NCI-H1694 treated with DMSO at 0.1 percent for 48 hours (cell line): ENCODE measurements at places on chromosomes 3 and 15.
A peak's percentile ranks its signal among the peaks of the same experiment; 100 is the strongest.

GRCh38 chr3:157906627-157907026 is 199.6 kb downstream of the SHOX2 start:
- DNase-seq = peak; percentile 17

- DNase-seq = no peak
Measured at GRCh38 chr3:172918165-172918564, 167.6 kb downstream of the ECT2 start.

GRCh38 chr3:94256888-94257813 is 194.3 kb downstream of the NSUN3 start:
- no peak for DNase-seq

DNA sequence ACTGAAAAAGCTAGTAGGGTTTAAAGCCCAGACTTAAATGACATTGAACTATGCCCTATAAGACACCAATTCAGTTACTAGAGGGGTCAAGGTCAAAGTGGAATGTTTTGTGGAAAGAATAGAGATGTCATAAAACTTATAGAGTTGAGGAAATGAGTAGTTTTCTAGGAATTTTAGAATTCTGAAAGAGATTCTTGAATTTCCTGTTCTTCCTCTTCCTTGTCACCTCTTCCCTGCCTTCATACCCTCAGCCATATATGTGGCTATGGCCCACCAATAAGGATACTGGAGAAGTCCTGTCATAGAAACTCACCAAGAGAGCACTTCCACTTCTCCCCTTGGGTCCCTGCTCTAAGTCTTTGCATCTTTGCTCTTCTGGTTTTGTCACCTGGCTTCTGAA is 104.9 kb upstream of the TGFBR2 start:
- no peak for DNase-seq

- no peak for DNase-seq
Measured at GRCh38 chr15:37814847-37815515, 119.5 kb upstream of the TMCO5A start.

- DNase-seq = no peak
Measured at GRCh38 chr3:119288669-119289403, 5.3 kb upstream of the ARHGAP31 start.

DNA sequence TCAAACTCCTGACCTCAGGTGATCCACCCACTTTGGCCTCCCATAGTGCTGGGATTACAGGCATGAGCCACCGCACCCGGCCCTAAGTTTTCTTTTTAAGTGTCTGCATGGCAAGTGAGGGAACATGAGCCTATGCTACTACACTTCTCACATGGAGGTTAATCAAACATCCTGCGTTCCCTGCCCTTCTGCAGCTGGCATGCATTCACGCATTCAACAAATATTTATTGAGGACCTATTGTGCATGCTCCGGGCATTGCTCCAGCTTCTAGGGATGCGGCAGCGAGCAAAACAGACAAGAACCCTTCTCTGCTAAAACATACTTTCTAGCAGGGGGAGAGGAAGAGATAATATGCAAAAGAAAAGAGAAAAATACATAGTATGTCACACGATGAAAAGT is 42.6 kb upstream of the ACKR4 start:
- DNase-seq = no peak

GRCh38 chr15:75597667-75598341 is 18.7 kb upstream of the PTPN9 start:
- no peak for DNase-seq

GRCh38 chr15:101023501-101024072 is 104.4 kb downstream of the LRRK1 start:
- no peak for DNase-seq

DNA sequence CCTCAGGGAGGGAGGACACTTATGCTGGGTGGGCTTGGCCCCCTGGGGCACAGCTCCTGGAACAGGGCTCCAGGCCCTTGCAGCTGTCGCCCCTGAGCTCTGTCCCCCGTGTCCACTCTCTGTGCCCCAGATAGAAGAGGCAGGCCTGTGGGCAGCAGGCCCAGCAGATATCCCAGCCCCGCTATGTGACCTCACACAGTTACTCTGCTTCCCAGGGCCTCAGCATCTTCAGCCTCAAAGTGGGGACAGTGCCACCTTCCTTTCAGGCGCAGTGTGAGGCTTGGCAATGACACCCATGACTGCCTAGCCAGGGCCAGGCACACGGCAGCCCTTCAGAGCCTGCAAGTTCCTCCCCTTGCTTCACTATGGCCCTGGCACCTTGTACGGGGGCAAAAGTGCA is 98.4 kb downstream of the IQSEC1 start:
- no peak for DNase-seq

- no peak for DNase-seq
Measured at GRCh38 chr3:118754406-118755252, 280.0 kb downstream of the IGSF11 start.

DNA sequence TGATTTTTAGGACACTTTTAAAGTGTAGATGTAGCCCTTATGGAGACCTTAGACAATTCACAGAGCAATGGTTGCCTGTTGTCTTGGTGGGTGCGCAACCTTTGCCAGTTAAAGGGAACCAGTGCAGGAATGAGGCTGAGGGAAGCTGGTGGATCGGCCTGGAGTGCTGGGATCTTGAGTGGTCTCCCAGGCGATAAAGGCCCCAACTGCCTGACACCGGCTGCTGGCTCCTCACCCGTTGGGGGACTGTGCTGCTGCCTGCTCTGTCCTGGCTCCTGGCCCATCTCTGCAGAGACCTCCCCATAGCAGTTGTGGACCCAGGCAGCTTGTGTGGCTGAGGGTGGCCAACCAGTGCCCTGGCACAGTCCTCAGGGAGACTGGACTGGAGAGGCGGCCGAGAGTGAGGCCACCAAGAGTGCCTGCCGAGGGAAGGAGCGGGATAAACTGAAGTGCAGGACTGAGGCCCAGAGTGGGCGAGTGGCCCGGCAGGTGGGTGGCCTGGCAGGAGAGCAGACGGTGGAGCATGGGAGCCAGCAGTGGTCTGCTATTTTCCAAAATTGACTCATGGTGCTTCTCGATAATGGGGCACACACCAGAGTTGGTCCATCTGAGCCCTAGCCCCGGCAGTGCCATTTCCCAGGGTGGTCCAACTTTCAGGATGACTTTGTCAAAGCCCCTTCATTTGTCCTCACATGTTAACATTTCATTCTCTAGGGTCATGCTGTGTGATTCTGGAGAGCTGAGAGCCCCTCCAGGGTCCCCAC is 2.1 kb downstream of the ALDH1A3 start:
- DNase-seq = no peak

DNA sequence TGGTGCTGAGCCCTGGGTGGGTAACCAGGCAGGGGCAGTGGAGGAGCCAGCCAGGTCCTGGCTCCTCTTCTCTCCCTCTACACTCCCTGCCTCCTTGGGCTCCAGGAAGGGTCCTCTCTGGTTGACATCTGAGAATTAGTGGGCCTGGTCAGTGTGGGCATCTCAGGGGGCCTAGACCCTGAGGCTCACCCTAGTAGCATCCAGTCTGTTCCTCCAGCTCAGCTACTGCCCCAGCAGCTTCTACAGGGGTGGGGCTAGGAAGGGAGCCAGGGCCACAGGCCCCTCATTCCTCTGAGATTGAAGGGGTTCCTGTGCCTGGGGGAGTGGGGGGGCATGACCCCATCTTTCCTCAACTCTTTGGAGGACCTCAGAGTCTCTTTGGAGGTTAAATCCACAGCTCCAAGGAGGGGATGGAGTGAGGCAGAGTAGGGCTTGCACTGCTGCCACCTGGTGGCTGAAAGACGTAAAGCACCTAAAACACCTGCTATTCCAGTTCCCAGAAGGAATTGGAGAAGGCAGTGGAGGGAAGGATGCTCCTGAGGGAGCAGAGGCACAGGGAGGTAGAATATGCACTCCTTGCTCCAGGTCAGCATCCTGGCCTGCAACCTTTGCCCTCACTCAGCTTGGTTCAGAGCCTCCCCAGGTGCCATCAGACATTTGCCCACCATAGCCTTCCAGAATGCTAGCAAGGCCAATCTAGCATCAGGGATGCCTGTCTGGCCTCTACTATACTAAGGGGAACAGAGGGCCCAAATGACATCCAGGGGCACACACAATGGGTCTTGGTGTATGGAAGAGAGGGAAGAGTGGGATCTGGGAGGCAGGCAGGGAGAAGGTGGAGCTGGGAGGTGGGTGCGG is 25.1 kb downstream of the C3orf18 start:
- DNase-seq = peak; percentile 35
